Activated naive CD8-positive, alpha-beta T cell treated with anti-CD3 and anti-CD28 coated beads, Interleukin-2, amount 10 ng/mL, durations not matched to agents 7 days and 5 days (primary cell): ENCODE measurements at places on chromosomes 6 and 20. TPM values are rescaled to one million over a fixed set of nuclear protein-coding genes. Genes with fewer than 3 reads are reported as not detected.

SRSF6 gene
- total RNA-seq = 137 TPM

MACROD2 gene
- not detected for total RNA-seq

TRIM39 gene
- total RNA-seq = 24.2 TPM

OLIG3 gene
- total RNA-seq = not detected

GSTA2 gene
- total RNA-seq = not detected
